ENCODE measurements at places on chromosomes 6 and 20.

DNA sequence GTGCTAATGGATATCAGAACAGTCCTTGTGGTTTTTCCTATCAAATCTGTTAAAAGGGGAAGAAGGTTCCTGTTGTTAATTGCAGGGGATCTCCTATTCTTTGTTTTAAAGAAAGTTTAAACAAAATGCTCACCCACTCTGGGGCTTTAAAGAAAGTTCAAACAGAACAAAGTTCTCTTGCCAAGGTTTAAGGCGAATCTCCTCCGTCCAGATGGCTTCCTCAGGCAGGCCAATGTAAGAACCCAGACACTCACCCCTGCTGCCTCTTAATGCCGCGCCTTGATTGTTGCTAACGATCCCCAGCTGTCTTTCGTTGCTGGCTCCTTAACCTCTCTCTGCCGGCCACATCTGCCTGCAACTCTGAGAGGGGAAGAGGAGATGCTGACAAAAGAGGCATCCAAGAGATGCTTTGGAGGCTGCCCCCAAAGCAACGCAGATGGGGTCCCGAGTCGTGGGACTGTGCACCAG is 235.0 kb upstream of the PRDM1 start:
- no peak for DNase-seq

DNA sequence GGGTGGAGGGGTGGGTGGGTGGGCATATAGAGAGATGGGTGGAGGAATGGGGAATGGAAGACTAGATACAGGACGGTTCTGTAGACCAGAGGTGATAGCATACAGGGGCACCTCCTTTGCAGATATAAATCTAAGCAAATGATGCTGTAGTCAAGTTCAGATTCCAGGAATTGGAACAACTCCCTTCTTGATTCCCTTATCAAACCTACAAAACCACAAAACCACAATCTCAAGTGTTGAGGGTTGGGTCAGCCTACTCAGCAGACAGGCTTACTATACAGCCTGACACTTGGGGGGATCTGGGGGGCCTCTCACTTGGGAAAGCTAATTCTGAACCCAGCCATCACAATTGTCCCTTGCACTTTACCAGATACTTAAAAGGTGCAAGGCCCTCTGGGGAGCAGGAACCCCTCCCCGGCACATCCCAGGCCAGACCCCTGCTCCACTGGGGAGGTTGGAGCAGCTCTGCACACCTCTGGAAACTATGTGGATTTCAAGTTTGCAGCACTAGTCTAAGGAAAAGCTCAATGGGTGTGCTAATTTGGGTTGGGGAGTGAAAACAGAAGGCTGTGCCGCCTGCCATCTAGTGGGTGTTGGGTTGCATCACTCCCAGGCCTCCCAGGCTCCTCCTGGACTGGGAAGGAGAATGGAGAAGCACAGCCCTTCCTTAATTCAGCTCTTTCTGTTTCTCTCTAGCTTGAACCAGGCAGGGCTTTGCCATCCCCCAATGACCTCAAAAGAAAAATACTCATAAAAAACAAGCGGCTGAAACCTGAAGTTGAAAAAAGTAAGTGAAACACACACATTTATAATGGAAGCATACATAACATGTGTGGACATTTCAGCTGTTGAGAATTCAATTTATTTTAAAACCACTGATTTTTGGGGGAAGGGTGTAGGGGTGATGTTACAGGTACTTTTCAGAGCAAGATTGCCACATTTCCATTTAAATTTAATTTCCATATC is 121.2 kb upstream of the LAMP5 start:
- DNase-seq = peak; percentile 41

- DNase-seq = no peak
Observed at GRCh38 chr6:106629859-106630163, 433 bp downstream of the QRSL1 start.

DNA sequence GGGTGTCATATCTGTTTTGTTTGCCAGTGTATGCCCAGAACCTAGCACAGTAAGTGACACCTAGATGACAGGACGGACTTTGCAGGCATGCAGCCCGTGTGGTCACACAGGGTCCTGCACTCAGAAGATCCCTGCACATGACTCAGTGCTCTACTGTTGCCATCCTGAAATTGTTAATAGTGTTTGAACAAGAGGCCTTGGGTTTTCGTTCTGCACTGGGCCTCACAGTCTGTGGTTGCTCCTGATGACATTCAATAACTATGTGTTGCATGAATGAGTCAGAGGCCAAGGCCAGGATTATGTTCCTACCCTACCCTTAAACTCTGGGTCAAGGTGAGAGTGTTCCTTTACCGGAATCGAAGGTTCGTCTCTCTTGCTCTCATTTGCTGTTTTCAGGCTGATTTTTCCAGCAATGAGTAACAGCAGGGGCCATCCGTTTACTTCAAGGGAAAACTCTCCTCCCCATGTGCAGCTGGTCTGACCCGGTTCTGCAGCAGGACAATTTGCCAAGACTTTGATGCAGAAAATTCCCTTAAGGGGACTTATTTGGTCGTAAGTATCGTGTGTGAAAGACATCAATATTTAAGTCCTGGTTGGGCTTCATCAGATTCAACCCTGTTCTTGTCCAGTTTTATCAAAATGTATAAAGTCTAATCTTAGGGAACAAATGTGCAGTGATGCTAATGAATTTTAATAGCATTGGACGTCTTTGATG is 13.0 kb upstream of the PFDN4 start:
- DNase-seq = no peak

DNA sequence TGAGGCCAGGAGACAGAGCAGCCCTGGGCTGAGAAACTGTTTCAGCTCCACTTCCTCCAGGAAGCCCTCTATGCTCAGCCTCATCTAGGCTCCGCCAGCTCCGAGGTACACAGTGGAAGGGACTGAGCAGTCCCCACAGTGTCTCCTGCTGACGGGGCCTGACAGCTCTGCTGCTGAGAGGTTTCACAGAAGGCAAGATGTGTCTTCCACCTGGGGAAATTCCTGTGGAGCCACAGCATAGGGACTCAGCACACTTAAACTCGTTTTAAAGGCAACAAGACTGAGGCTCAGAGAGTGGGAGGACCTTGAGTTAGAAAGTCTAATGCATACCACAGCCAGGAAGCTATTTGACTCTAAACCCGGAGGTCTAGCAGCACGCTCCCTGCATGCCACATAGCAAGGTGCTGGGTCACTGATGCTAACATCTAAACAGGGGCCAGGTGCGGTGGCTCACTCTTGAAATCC is 6.8 kb downstream of the ADA start:
- DNase-seq = no peak

GRCh38 chr6:135869857-135870256 is 18.4 kb downstream of the PDE7B start:
- no peak for DNase-seq

- DNase-seq = no peak
Observed at GRCh38 chr6:28810659-28811053, 113.1 kb downstream of the TRIM27 start.

DNA sequence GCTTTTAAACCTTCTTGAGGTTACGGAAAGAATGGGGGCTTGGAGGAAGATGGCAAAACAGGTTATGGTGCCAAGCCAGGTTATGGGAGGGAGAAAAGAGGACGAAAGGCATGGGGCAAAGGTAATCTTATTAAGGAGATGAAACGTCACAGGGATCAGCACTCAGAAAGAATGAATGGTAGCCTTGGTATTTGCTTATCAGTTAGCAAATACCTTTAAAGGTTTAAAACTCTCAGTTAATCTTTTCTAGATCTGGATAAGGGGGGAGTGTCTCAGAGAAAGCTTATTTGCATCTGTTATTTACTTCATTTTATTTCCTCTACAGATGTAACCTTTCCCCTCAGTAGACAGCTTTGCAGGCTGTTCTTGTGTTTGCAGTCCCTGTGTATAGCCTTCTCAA is 55.5 kb upstream of the EEF1E1 start:
- DNase-seq = no peak

DNA sequence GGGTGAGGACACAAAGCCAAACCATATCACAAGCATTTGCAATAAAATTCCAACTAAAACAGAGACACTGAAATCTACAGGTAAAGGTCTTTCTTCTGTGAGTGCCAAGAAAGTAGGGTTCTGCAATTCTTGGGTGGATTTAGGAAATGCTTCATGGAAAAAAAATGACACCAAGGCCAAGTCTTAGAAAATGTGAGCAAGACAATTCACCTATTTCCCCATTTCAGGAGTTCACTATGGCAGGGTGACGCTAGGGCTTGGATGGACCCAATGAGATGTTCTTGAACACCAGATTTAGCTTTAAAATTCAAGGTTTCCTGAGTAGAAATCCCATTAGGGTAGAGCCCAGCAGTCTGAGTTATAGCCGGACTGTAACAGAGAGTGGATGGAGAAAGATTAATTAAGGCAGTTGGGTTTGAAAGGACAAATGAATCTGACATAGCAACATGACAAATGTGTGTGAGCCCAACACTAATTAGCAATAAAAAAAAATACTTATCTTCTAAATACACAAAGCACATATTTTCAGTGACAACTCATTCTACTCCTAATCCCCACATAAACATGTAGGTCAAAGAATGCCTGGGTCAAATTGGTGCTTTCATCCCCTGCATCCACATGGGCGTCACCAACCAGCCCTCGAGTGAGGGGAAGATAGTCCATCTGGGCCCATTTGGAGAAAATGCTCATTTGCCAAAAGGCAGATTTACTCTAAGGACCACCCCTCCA is 180.4 kb upstream of the JARID2 start:
- no peak for DNase-seq

GRCh38 chr6:45864651-45865050 is 151.0 kb downstream of the CLIC5 start:
- no peak for DNase-seq

GRCh38 chr6:116887168-116887567 is 10.1 kb downstream of the RFX6 start:
- no peak for DNase-seq

- DNase-seq = no peak
Observed at GRCh38 chr6:169935348-169935718, 183.9 kb downstream of the ERMARD start.

GRCh38 chr20:10315138-10315537 is 96.5 kb downstream of the SNAP25 start:
- no peak for DNase-seq

- DNase-seq = no peak
Observed at GRCh38 chr6:21747441-21747840, 153.9 kb downstream of the SOX4 start.

DNA sequence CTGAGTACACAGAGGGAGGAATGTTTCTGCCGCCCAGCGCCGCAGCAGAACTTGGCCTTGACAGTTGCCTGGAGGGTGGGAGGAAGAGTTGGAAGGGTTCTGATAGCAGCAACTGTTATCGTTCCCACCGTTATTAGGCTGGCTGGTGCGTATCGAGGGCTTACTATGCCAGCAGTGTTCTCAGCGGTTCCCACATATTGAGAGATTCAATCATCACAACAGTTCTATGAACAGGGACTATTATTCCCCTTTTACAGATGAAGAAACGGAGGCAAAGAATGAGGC is 380.1 kb upstream of the SULF2 start:
- DNase-seq = no peak

DNA sequence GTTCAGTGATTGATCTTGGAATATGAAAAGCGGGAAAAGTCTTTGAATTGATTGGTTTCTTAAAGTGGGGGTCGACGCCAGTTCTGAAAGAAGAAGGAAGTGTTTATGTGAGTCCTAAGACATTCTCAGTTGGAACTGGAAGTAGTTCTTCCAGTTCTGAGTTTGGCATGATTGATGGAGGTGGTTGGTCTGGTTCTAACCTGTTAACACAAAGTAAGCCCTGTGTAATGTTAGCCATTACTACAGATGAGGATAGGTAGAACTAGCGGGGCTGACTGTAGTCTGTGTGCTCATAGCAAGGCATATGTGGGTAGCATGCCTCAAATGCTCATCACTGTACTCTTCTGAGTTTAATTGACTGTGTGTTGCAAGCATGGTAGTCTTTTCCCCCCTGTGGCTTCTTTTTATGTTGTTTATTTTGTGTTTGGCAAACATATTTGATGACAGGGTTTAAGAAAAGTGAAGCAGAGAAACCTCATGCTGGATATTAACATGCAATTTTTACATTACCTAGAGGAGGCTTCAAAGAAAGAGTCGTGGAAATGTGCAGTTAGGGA is 24.9 kb downstream of the CITED2 start:
- DNase-seq = no peak

- DNase-seq = no peak
Observed at GRCh38 chr6:139784222-139784769, 409.8 kb upstream of the CITED2 start.

GRCh38 chr6:125924169-125924568 is 32.4 kb upstream of the HINT3 start:
- DNase-seq = no peak

- no peak for DNase-seq
Observed at GRCh38 chr6:97914912-97915311, 631.9 kb upstream of the MMS22L start.

GRCh38 chr20:50271176-50271575 is 80.5 kb downstream of the CEBPB start:
- no peak for DNase-seq

- no peak for DNase-seq
Observed at GRCh38 chr6:63349401-63349800, 29.6 kb upstream of the LGSN start.

DNA sequence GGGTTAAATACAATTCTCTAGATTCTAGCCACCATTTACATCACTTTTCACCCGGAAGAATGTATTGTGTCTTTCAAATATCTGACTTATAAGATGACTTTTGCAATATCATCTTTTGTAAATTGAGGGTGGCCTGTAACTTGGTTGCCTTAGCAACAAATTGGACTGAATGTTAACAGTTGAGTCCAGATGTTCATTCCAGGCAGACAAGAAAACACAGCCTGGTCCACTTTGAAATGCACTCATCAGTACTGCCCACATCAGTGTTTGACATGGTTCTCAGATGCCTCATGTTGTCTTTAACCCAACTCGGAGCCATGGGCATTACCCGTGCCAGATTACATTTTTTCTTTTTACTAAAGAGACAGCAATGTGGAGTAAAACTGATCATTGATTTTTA is 781.6 kb upstream of the CHD6 start:
- DNase-seq = no peak

- no peak for DNase-seq
Observed at GRCh38 chr6:142005021-142005420, 127.7 kb upstream of the GJE1 start.

GRCh38 chr6:107542192-107542668 is 52.3 kb downstream of the SOBP start:
- no peak for DNase-seq

DNA sequence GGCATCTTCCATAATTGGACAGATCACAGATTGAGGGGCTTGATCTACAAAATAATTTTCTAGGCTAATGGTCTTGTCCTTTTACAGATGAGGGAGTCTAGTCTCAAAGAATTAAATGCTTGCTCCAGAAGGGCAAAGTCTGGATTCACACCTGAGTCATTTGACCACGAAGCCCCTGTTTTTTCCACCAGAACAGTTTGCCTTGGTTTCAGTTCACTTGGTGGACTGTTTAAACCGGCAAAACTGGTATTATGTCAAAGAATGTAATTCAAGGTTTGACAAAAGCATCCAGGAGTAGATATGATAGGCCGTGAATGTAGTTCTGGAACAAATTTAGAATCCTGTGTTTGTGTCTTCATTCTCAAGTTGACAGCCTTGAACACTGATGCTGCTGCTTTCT is 3.3 kb downstream of the MYO6 start:
- no peak for DNase-seq

Data from HS-27A (cell line).